ENCODE measurements at places on chromosomes 1 and 21.
A peak's percentile ranks its signal among the peaks of the same experiment; 100 is the strongest.

DNA sequence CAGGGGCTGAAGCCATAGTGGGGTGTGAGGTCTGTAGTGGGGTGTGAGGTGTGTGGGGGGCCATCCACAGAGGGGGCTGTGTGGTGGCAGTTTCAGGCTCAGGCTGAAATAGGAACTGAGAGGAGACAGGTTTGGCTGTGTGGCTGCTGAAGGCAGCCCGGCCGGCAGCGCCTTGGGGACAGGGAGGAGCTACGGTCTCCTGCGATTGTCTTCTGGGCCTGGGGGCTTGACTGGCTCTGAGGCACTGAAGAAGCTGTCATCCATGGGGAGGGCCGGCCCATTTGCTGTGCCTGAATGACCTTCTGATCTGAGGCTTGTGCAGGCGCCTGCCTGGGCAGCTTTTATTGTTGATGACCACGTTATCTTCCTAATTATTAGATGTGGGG, 10.0 kb upstream of the TTC34 start:
- no peak for DNase-seq

GRCh38 chr1:46401154-46401913, 7.2 kb downstream of the FAAH start:
- no peak for DNase-seq

GRCh38 chr1:209539576-209539975, 43.9 kb upstream of the CAMK1G start:
- DNase-seq: no peak

GRCh38 chr1:208437401-208437800, 193.2 kb upstream of the PLXNA2 start:
- peak; percentile 47 for DNase-seq

GRCh38 chr21:22536509-22536908, 1538.3 kb downstream of the NCAM2 start:
- DNase-seq: peak; percentile 48

- peak; percentile 26 for DNase-seq
Observed at GRCh38 chr1:187390215-187390818, 561.6 kb downstream of the PLA2G4A start.

GRCh38 chr21:36917471-36918158, 48.9 kb downstream of the HLCS start:
- DNase-seq: no peak

GRCh38 chr1:161962091-161962887, 61.4 kb downstream of the OLFML2B start:
- DNase-seq: peak; percentile 66

- DNase-seq: no peak
Observed at GRCh38 chr1:216587715-216588114, 135.5 kb downstream of the ESRRG start.

DNA sequence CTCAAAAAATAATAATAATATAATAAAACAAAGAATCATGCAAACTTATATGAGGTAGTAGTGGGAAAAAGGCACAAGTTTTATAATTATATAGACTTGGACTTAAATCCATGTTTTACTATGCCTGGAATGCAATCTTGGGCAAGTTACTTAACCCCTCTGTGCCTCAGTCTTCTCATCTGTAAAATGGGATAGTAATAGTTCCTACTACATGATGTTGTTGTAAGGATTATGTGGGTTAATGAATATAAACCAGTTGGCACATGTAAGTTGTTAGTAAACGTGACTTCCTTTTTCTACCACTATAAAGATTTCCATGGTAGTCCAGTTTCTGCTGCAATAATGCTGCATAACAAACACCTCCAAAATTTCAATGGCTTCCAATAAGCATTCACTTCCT, 10.8 kb upstream of the KIF14 start:
- DNase-seq: no peak

DNA sequence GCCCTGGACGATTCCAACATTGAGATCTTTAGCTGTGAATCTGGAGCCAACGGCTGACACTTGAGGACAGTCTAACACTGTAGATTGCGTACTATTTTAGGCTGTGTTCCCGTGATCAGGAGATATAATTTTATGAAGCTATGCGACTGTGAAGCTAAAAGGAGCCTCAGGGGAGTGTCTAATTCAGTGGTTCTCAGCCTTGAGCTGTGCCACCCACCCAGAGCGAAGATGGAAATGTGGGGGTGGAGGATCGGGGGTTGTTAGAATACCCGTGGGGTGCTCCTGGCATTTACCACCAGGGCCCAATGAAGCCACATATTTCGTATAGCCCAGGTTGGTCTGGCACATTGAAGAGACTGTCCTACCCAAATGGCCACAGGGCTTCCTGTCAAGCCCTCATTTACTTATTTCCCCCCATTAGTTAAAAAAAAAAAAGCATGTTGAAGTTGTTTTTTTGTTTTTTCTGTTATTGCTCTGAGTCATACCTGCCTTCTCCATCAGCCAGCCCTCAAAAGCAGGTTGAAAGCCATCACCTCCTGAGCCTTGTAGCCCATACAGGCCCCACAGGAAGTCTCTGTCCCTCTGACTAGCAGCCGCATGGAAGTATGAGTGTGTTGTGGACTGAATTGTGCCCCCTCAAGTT, 141.7 kb downstream of the GALNT2 start:
- no peak for DNase-seq

GRCh38 chr1:63835128-63835527, 61.3 kb downstream of the ROR1 start:
- no peak for DNase-seq

GRCh38 chr1:214833178-214833756, 230.3 kb downstream of the CENPF start:
- DNase-seq: no peak

- DNase-seq: no peak
Observed at GRCh38 chr1:17200246-17200645, 4.7 kb upstream of the PADI1 start.

Measured in urothelium cell line (cell line).